ENCODE measurements at places on chromosomes 1 and 21.

DNA sequence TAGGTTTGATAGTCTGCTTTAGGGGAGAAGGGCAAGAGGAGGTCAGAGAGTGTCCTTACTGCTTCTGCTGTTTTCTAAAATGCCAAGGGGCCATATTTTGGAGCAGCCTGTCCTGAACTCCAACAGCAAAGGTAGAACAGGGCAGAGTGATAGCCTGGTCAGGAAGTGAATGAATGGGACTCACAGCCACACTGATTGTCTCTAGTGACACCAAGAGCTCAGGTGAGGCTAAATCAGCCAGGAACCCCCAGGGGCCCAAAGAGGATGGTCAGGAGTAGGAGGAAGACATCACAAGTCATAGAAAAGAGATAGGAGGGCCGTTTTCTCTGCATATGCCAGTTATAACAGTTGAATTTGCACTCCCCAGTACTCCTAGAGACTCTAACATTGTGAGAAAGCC lies 97.4 kb upstream of the DUSP10 start:
- DNase-seq = no peak

DNA sequence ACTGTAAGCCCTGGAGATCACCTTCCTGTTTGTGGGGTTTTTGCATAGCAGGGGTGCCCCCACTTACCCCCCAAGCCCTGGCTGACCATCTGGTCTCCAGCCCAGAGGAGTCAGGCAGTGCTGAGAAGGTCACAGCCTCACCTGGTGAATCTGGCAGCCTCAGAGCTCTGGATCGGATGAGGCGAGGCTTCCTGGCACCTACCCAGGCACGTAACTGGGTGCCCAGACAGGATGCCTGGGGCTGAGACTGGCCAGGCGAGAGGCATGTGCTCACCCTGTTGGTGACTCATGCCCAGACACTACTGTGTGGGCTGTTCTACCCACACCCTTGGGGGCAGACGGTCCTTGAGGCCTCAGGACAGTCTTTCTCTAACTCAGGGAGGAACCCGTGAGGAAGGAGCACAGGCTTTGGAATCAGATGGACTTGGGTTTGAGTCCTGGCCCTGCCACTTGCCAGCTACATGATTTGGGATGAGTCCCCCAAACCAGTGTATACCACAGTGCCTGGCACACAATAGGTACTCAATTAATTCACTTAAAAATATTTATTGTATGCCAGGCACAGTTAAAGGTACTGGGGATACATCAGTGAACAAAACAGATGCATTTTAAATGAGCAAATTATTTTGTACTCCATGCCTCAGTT lies 15.1 kb upstream of the PADI3 start:
- no peak for DNase-seq

GRCh38 chr1:22731924-22732720 lies 21.5 kb downstream of the EPHB2 start:
- no peak for DNase-seq

DNA sequence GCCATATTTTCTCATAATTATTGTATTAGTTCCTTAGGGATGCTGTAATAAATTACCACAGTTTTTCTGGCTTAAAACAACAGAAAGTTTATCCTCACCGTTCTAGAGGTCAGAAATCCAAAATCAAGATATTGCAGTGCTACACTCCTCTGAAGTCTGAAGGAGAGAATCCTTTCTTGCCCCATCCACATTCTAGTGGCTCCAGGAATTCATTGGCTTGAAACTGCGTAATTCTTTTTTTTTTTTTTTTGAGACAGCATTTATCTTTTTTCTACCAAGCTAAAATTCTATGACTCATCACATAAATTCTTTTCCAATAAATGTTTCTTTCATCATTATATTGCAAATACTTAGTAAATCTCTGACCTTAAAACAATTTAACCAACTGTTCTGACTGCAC lies 451.0 kb upstream of the RGS18 start:
- no peak for DNase-seq

DNA sequence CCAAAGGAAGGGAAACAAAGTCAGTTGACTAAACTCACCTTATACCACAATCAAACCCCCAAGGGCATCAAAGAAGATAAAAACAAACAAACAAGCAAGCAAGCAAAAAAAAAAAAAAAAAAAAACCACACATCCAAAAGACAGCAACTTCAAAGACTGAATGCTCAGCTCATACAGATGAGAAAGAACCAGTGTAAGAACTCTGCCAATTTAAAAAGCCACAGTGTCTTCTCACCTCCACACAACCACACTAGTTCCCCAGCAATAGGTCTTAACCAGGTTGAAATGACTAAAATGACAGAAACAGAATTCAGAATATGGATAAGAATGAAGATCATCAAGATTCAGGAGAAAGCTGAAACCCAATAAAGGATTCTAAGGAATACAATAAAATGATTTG lies 193.4 kb downstream of the FAF1 start:
- DNase-seq = no peak

GRCh38 chr1:234768171-234768568 lies 158.2 kb upstream of the IRF2BP2 start:
- DNase-seq = no peak

GRCh38 chr1:209755926-209756614 lies at the start of gene TRAF3IP3:
Gene TRAF3IP3, plus strand, starts transcription at chr1:209756053. Its CDS starts 3,987 bp downstream, at chr1:209760040.
- no peak for DNase-seq

GRCh38 chr1:57671750-57672149 lies 247.9 kb upstream of the DAB1 start:
- no peak for DNase-seq

DNA sequence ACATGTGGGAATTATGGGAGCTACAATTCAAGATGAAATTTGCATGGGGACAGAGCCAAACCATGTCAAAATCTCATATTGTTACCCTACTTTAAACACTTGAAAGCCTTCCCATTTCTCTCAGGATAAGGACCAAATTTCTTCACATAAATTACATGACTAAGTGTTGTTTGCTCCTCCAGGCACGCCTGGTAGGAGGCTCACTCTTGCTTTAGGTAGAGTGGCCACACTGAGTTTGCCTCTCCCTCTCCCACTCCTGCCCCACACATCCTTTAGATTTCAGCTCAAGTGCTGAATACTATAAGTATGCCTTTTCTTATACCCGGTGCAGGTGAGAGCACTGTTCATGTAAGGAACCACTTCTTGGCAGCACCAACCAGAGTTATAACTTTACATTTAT lies 279.1 kb downstream of the DNM3 start:
- DNase-seq = no peak

- DNase-seq = no peak
Measured at GRCh38 chr1:159911326-159912070, 11.5 kb upstream of the CFAP45 start.

- DNase-seq = no peak
Measured at GRCh38 chr21:38334866-38335265, 78.1 kb downstream of the KCNJ15 start.

DNA sequence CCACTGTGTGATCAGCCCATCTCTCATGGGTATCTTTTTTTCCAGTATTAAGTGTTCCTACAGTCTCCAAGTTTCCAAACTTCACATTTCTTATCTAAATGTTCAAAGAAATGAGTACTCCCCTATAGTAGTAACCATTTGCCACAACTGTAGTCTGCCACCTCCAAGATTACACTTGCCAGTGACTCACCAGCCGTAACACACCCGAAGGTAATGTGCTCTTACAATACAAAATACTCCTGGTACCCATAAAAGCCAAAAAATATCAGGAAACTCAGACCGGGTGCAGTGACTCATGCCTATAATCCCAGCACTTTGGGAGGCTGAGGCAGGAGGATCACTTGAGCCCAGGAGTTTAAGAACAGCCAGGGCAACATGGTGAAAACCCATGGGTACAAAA lies 20.5 kb upstream of the ZNF496 start:
- DNase-seq = no peak

DNA sequence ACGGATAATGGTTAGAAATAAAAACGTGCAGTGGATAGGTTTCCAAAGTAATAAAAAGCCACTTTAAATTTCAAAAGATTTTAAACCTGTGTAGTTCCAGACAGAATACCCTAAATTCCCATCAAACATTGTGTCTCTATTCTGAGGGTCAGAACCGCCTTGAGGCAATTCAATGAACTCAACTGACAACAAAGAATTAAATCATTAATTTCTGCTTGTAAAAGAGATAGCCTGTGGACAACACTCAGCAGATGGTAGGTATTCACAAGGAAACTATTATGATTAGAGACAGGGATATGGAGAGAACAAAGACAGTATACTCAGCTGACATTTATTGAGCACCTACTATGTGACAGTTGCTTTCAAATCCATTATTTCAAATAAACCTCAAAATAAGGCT lies 35.1 kb upstream of the JUN start:
- no peak for DNase-seq

DNA sequence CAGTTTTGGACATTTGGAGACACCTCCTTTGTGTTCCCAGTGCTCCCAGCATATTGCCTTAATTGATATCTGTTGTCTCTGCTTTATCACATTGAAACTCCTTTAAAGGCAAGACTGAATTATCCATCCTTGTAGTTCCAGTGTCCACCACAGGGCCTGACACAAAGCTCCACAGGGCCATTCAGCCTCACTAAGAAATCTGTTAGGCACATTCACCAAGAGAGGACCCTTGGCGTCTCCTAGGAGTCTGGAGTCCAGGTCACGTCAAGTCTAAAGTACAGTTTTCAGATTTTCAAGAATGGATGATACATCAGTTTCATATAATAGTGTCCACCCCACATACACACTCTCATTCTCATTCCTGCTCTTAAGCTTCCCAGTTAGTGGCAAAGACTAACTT lies 4.8 kb downstream of the ACP6 start:
- no peak for DNase-seq

DNA sequence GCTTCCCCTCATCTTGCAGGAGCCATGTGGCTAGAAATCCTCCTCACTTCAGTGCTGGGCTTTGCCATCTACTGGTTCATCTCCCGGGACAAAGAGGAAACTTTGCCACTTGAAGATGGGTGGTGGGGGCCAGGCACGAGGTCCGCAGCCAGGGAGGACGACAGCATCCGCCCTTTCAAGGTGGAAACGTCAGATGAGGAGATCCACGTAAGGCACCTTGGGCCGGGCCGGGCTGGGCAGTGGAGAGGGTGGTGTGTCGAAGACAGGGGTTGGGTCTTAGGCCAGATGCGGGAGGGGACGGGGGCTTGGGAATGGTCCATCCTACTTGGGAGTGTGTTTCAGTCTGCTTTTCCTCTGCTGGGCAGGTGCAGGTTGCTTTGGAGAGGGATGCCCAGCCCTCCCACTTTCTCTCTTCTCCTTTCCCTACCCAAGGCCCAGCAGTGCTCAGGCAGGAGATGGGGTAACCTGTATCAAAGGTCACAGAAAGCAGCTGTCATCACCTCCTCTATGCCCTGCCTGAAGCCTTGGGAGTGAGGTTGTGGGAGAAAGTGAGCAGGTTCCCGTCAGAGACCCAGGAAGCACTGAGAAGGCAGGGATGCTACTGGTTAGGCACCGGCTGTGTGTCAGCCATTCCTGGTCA lies 18.9 kb downstream of the EPHX1 start:
- DNase-seq = no peak

All from D721Med (cell line).